ENCODE measurements at places on chromosomes 4 and X. TPM values are rescaled to one million over a fixed set of nuclear protein-coding genes. Genes with fewer than 3 reads are reported as not detected.

The PHEX gene
- total RNA-seq = 0.27 TPM

The NAA10 gene
- total RNA-seq = 74.0 TPM

The MSMO1 gene
- 796 TPM for total RNA-seq

The TLR2 gene
- 10.6 TPM for total RNA-seq

The SPANXB1 gene
- total RNA-seq = not detected

The MAGEA9B gene
- not detected for total RNA-seq

DNA sequence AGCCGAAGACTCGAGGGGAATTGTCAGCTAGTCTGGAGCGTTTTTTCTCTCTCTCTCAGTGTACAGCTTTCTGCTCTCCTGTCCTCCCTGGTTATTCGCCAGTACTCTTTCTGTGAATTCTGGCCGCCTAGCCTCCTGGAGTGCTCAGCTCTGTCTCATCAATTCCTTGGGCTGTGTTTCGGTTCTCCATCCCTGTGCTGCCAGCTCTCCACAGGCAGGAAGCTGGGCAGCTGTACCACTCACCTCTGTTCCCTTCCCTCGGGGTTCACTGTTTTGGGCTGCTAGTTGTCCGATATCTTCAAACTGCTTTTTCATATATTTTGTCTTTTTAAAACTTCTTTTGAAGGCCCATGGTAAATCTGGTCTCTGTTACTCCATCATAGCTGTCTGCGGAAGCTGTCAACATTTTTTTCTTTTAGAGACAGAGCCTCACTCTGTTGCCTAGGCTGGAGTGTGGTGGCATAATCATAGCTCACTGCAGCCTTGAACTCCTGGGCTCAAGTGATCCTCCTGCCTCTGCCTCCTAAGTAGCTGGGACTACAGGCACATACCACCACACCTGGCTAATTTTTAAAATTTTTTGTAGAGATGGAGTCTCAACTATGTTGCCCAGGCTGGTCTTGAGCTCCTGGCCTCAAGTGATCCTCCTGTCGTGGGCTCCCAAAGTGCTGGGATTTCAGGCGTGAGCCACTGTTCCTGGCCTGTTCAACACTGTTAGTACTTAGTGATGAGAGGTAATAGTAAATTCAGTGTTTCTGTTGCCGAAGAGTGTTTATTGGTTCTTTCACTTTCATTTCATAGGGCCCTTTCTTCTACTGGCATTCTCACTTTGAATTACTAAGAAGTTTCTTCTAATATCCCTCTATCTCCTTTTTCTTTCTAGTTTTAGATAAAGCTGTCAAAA lies 18.6 kb downstream of the ZCCHC4 start:
- H3K27ac ChIP-seq = no peak overlapping the region
- DNase-seq = no peak
- H3K36me3 ChIP-seq = no peaks in the 10 kb centered on the region
- no peak overlapping the region for H3K4me3 ChIP-seq

GRCh38 chr4:109094056-109094455 lies 208.4 kb downstream of the COL25A1 start:
- H3K27ac ChIP-seq = no peak overlapping the region
- no peak for DNase-seq
- no peak overlapping the region for H3K4me3 ChIP-seq
- H3K27me3 ChIP-seq = no peaks in the 10 kb centered on the region
- H3K4me1 ChIP-seq = no peaks in the 10 kb centered on the region
- H3K36me3 ChIP-seq = no peaks in the 10 kb centered on the region

DNA sequence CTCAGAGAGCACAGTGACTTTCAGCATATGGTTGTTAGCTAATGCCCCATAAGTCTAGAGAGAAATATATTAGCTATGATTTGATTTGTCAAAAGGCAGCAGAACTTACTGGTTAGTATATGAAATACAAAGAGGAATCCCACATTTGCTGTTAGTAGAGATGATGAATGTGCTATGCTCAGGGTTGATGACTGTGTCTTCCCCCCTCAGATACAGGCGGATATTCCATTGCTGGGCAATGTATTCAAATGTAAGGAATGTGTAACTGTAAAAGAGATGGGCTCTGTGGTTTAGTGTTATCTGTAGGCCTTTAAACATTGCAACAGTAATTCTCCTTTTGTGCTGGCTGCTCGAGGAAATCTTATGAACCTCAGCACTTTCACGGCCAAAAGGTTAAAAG lies 528.9 kb upstream of the ARX start:
- H3K27me3 ChIP-seq = no peaks in the 10 kb centered on the region
- no peaks in the 10 kb centered on the region for H3K4me1 ChIP-seq
- no peak for DNase-seq
- no peak overlapping the region for H3K27ac ChIP-seq
- H3K36me3 ChIP-seq = no peaks in the 10 kb centered on the region

DNA sequence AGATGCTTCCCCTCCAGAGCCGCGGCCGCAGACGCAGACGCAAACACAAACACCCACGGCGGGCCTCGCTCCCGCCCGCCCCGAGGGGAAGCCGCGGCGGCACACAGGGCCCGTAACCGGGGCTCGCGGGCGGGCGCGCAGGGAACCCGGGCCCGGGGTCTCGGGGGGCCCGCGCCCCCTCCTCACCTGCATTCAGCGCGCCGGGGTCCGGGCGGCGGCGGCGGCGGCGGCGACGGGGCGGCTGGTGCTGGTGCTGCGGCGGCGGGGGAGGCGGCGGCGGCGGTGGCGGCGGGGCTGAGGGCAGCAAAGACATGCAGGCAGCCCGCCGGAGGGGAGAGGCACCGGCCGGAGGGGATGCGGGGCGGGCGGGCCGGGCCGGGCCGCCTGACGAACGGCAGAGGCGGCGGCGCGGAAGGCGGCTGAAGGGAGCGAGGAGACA lies 255 bp upstream of the CNOT6L start:
- no peaks in the 10 kb centered on the region for H3K27me3 ChIP-seq
- DNase-seq = peak; percentile 81
- peaks cover 14% of the 10 kb centered on the region for H3K4me1 ChIP-seq
- H3K36me3 ChIP-seq = no peaks in the 10 kb centered on the region

GRCh38 chr4:38759113-38759789 lies 23.5 kb downstream of the TLR10 start:
- DNase-seq = peak; percentile 71
- H3K4me1 ChIP-seq = no peaks in the 10 kb centered on the region
- H3K27ac ChIP-seq = no peak overlapping the region

GRCh38 chr4:158958489-158959270 lies 144.2 kb upstream of the RAPGEF2 start:
- no peaks in the 10 kb centered on the region for H3K36me3 ChIP-seq
- DNase-seq = no peak
- no peaks in the 10 kb centered on the region for H3K4me1 ChIP-seq

- H3K27ac ChIP-seq = peak overlapping the region; percentile 96
- no peaks in the 10 kb centered on the region for H3K36me3 ChIP-seq
- peaks cover 45% of the 10 kb centered on the region for H3K4me1 ChIP-seq
- no peaks in the 10 kb centered on the region for H3K27me3 ChIP-seq
- no peak overlapping the region for H3K4me3 ChIP-seq
- DNase-seq = no peak
Observed at GRCh38 chrX:107739541-107739940, 36.0 kb downstream of the TSC22D3 start.

DNA sequence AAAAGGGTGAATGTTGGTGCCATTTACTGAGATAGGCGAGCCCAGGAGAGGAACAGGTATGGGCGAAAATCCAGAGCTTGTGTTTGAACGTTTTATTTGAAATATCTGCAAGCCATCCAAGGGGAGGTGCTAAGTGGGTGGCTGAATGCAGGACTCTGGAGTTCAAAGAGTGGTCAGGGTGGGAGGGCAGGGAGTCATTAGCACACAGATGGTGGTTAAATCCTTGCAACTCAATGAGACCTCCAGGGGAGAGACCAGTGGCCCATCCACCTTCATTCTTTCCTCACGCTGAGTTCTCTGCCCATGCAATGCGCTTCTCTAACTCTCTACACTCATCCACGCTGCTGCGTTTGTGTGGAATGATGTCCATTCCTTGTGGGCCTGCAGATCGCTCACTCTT lies 101.1 kb downstream of the VCX3B start:
- no peak overlapping the region for H3K27ac ChIP-seq
- no peaks in the 10 kb centered on the region for H3K36me3 ChIP-seq
- DNase-seq = no peak

DNA sequence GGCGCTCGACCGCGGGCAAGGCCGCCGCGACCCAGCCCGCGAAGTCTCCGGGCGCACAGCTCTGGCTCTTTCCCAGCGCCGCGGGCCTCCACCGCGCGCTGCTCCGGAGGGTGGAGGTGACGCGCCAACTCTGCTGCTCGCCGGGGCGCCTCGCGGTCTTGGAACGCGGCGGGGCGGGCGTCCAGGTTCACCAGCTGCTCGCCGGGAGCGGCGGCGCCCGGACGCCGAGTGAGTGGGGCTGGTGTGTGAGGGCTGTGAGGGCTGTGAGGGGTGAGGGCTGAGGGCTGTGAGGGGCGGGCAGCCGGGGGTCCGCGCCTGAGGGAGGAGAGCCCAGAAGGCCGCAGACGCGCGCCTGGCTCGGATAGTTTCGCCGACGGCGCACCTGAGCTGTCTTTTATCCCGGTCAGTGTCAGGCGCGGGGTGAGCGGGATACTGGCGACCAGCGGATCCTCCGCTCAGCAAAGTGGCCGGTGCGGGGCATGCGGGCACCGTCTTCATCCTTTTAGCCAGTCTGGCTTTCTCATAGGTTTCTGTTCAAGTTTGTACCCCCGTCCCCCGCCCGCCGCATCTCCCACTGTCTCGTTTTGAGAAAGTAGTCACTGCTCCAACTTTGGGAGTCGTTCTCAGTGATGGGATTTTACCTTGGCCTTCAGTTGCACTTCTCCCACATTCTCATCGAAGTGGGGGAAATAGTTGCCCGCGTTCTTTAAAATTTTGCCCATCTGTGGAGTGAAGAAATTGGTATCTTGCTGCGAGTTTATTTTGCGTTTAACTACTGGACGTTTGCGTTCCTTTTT lies 586 bp downstream of the HERC5 start:
- no peaks in the 10 kb centered on the region for H3K4me1 ChIP-seq
- no peak overlapping the region for H3K27ac ChIP-seq

GRCh38 chr4:184265546-184266351 lies 48.1 kb upstream of the ENPP6 start:
- no peaks in the 10 kb centered on the region for H3K36me3 ChIP-seq
- no peak overlapping the region for H3K4me3 ChIP-seq
- no peak for DNase-seq
- H3K27me3 ChIP-seq = no peaks in the 10 kb centered on the region

GRCh38 chr4:29571322-29571721 lies 1148.8 kb upstream of the PCDH7 start:
- no peaks in the 10 kb centered on the region for H3K27me3 ChIP-seq
- no peaks in the 10 kb centered on the region for H3K36me3 ChIP-seq
- DNase-seq = no peak
- H3K27ac ChIP-seq = no peak overlapping the region
- no peak overlapping the region for H3K4me3 ChIP-seq

GRCh38 chr4:140213116-140213515 lies 59.1 kb upstream of the MAML3 start:
- no peaks in the 10 kb centered on the region for H3K27me3 ChIP-seq
- H3K4me1 ChIP-seq = peaks cover 7% of the 10 kb centered on the region
- H3K36me3 ChIP-seq = no peaks in the 10 kb centered on the region
- peak; percentile 40 for DNase-seq
- no peak overlapping the region for H3K4me3 ChIP-seq
- H3K27ac ChIP-seq = peak overlapping the region; percentile 86

DNA sequence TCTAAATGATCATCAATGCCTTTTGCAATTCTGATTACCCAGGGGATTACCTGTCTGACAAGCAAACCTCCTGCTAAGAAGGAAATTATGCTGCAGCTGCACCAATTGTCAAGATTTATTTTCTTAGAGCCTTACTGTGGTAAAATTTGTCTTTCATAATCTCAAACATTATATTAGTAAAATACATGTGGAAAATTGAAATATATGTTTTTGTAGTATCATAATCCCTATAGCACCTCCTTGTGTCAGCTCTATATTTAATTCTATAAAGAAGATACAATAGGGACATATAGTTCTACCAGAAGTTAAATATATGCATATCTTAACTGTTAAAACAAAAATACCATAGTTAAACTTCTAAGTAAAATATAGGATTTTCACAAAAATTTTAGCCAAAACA lies 655.6 kb upstream of the PCDH10 start:
- no peaks in the 10 kb centered on the region for H3K36me3 ChIP-seq
- H3K27me3 ChIP-seq = no peaks in the 10 kb centered on the region
- no peak for DNase-seq
- no peak overlapping the region for H3K27ac ChIP-seq
- no peak overlapping the region for H3K4me3 ChIP-seq
- no peaks in the 10 kb centered on the region for H3K4me1 ChIP-seq

GRCh38 chr4:112094330-112094729 lies 50.9 kb upstream of the FAM241A start:
- H3K4me3 ChIP-seq = no peak overlapping the region
- no peaks in the 10 kb centered on the region for H3K27me3 ChIP-seq
- H3K4me1 ChIP-seq = no peaks in the 10 kb centered on the region
- H3K27ac ChIP-seq = no peak overlapping the region

DNA sequence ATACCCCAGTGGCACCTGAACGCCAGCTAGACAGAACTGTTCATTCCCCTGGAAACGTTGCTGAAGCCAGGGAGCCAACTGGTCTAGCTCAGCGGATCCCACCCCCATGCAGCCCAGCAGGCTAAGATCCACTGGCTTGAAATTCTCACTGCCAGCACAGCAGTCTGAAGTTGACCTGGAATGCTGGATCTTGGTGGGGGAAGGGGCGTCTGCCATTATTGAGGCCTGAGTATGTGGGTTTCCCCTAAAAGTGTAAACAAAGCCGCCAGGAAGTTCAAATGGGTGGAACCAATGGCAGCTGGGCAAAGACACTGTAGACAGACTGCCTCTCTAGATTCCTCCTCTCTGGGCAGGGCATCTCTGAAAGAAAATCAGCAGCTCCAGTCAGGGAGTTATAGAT lies 213.0 kb downstream of the NKX6-1 start:
- DNase-seq = no peak
- H3K4me1 ChIP-seq = no peaks in the 10 kb centered on the region
- no peaks in the 10 kb centered on the region for H3K36me3 ChIP-seq
- no peak overlapping the region for H3K27ac ChIP-seq
- no peak overlapping the region for H3K4me3 ChIP-seq
- no peaks in the 10 kb centered on the region for H3K27me3 ChIP-seq

DNA sequence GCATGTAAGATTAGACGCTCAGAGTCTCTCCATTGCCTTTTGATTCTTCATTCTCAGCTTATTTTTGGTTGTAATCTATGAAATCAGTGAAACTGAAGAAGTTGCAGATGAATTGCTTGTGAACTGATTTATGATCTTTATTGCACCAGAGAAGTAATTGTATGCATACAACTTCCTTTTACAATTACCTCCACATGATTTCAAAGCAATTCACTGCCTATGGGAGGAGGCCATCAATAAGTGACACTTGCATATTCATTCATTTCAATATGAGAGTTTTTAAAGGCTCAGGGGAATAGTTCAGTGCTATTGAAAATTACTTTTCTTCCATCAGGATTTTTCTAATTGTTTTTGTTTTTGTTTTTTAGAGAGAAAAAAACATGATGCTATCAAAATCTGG lies 222.3 kb downstream of the NKX6-1 start:
- H3K4me1 ChIP-seq = no peaks in the 10 kb centered on the region
- no peak overlapping the region for H3K4me3 ChIP-seq
- H3K36me3 ChIP-seq = no peaks in the 10 kb centered on the region
- H3K27ac ChIP-seq = no peak overlapping the region
- no peak for DNase-seq

- H3K4me1 ChIP-seq = peaks cover 4% of the 10 kb centered on the region
- H3K4me3 ChIP-seq = no peak overlapping the region
- no peaks in the 10 kb centered on the region for H3K36me3 ChIP-seq
Observed at GRCh38 chr4:54542540-54543041, 115.2 kb upstream of the KIT start.

Data from hepatocyte (in vitro differentiated cells).